ENCODE measurements at places on chromosomes 16 and 17.

DNA sequence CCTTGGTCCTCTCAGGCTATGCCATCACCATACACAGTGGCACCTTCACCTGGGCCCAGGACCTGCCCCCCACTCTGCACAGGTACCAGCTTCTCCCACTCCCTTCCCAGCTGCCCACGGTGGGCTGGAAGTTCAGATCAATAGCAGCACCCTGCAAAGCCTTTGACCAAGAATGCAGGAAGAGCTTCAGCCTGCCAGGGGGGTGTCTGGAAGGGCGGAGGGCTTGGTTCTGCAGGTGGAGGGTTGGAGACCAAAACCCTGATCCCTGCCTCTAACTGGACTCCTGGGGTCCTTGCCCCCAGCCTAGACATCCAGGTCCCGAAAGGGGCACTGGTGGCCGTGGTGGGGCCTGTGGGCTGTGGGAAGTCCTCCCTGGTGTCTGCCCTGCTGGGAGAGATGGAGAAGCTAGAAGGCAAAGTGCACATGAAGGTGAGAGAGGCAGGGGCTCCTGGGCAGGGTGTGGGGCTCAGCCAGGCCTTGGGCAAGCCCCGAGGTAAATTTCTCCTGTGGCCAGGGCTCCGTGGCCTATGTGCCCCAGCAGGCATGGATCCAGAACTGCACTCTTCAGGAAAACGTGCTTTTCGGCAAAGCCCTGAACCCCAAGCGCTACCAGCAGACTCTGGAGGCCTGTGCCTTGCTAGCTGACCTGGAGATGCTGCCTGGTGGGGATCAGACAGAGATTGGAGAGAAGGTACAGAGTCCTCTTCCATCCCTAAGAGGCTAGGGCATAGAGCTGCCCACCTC is 34.3 kb downstream of the ABCC3 start:
- DNase-seq, result no peak

- DNase-seq, result no peak
Measured at GRCh38 chr17:28725660-28726225, 290 bp downstream of the TLCD1 start.

GRCh38 chr16:9525037-9525436 is 433.6 kb downstream of the HAPSTR1 start:
- no peak for DNase-seq

GRCh38 chr16:60682219-60682618 is 1354.0 kb downstream of the CDH8 start:
- no peak for DNase-seq

GRCh38 chr17:82590881-82591539 is 57.2 kb downstream of the WDR45B start:
- no peak for DNase-seq

GRCh38 chr16:25608002-25608401 is 83.8 kb upstream of the HS3ST4 start:
- DNase-seq, result no peak

DNA sequence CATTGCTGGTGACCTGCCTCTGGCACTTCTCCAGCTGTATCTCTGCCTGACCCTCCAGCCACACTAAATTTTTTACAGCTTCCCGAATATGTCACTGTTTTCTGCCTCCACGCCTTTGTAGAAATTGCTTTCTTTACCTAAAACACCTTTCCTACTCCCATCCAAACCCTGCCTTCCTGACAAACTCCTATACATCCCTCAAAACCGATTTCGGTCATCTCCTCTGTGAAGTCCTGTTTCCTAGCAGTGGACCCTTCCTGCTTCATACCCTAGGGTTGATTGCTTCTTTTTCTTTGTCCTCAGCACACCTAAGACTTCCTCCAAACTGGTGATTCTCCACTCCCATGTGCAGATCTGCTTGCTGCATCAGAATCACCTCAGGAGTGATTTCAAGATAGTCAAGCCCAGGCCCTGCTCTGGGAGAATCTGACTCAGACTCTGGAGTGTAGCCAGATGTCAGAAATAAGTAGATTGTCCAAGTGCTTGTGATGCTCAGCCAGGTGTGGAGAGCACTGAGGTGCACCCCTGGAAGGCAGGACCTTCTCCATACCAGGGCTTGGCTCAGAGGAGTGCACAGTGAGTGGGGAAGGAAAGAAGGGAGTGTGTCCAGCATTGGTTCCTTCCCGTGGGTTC is 184.2 kb downstream of the COPRS start:
- DNase-seq, result no peak

DNA sequence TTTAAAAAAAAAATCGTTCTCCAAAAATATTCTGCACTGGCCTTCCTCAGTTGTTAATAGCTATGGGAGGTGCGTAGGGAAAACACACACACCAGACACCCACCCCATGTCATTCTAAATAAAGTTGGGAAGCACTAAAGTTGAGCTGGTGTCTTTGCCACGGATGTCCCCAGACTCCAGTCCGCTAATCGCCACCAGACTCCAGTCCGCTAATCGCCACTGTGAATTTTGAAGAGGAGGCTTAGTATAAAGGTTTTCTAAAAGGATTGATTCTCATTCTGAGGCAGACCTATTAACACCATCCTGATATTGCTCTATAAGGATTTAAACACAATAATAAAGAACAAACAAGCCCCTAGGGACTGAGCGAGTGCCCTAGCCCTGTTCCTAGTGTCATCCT is 22.7 kb upstream of the CPSF4L start:
- DNase-seq, result no peak

GRCh38 chr17:38353086-38353604 is 1.5 kb downstream of the SOCS7 start:
- no peak for DNase-seq

DNA sequence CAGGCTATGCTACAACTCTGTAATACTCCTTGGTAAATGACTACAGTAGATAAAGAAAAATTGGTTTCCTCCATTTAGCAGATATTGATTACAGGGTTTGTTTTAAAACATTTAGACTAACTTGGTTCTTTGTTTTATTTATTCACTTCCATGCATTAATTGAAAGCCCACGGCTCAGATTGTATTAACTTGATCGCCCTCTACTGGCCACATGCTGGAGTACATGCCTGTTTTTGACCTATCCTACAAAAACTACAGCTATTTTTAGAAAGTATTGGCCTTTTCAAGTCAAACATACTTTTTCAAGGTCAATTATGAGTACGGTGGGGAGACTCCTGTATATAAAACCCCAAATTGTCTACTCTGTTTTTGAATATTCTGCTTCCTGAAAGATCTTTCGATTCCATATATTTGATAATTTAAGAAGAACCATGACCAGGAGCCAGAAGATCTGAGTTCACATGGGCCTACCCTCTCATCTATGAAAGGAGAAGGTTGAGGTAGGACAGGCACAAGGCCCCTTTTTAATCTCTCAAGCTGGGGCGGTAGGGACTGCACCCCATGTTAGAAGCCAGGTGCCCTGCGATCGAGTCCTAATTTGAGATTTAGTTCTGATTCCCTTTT is 51.8 kb downstream of the CA10 start:
- DNase-seq, result peak; percentile 34

- DNase-seq, result no peak
Measured at GRCh38 chr17:13702266-13702665, 100.5 kb upstream of the HS3ST3A1 start.

GRCh38 chr16:75011634-75012307 is 12.9 kb downstream of the ZNRF1 start:
- DNase-seq, result peak; percentile 52

DNA sequence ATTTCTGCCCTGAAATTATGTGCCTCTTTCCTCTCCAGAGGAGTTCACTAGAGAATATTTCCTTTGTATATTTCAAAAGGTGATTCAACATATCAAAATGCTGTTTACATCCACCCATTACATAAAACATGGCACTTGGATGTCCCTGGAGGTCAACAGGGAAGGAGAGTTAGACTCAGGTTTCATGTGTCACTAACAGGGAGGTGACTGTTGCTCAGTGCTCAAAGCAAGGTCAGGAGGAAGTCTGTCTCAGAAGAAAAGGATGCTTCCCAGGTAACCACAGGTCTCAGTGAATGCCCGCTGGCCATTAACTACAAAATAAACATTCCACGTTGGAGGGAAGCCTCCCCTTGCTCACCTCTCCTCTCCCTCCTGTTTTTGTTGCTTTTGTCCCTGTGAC is 198.6 kb downstream of the AXIN2 start:
- DNase-seq, result no peak

DNA sequence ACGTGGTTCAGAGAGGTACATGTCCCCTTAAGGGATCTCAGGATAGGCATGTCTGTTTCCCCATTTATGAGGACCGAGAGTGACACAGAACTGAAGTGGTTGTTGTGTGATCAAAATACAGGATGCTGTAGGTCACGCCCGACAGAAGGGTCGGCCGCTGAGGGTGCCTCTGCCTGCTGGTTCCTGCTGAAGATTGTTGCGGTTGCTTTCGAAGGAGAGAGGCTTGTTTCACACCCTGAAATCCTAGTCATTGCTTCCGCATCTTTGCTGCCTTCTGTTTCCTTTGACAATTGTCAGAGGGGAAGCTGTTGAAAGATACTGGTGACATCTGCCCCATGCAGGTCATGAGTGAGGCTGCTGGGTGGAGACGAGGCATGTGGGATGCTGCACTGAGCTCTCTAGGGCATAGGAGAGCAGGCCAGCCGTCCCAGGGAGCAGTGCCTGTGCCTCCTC is 3.8 kb upstream of the NAT9 start:
- peak; percentile 87 for DNase-seq

- DNase-seq, result no peak
Measured at GRCh38 chr16:47046726-47047523, 73.5 kb upstream of the DNAJA2 start.

DNA sequence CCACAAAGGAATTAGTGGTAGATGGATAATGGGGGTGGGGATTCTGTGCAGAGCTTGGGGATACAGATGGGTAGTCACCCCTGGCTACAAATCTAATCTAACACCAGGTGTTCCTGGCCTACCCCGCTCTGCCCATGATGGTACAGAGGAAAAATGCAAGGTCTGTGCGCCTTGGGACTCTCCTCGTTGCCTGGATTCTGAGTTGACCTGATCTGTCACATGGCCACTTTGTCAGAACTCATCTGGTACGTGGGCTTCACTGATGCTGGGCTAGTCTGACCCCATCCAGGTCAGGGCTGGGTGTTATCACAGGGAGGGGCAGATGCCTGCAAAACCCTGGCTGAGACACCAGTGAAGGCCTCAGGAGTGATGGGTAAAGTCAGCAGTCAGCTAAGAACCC is 5.2 kb downstream of the ZNF764 start:
- no peak for DNase-seq

DNA sequence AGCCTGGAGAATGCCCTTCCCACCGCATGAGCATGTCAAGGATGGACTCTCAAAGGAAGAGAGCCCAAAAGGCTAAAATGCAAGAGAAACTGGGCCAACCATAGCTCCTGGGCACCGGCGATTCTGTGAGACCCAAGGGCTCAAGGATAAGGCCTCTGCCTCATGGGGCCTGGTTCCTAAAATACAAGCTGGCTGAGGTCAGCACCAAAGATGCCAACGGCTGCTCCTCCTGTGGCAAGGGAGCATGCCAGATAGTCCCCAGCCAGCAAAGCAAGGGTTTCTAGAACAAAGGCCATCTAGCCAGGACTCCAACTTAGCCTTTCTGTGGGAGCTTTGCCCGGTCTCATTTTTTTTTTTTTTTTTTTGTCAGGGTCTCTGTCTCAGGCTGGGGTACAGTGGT is 20.1 kb downstream of the GPRC5B start:
- DNase-seq, result no peak

- DNase-seq, result peak; percentile 67
Measured at GRCh38 chr16:72908362-72909167, 139.4 kb downstream of the ZFHX3 start.

DNA sequence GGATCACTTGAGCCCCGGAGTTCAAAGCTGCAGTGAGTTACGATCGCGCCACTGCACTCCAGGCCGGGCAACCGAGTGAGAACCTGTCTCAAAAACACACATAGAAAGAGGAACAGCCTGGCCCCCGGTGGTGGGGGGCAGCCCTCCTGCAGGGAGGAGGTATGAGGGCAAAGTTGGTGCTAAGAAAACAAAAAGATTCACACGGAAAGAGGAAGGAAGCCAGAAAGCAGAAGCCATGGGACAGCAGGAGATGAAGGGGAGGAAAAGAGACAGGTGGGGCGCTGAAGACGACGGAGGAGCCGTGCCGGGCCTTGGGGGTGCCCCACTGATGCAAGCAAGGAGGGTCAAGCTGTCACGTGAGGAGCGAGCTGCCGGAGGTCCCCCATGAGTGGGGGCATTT is 8.2 kb upstream of the C16orf74 start:
- DNase-seq, result no peak

GRCh38 chr17:11921296-11921695 is 76.0 kb downstream of the ZNF18 start:
- DNase-seq, result no peak

- DNase-seq, result no peak
Measured at GRCh38 chr17:71098071-71098470, 928.7 kb downstream of the KCNJ2 start.

- DNase-seq, result no peak
Measured at GRCh38 chr17:78661093-78661770, 84.0 kb upstream of the DNAH17 start.

DNA sequence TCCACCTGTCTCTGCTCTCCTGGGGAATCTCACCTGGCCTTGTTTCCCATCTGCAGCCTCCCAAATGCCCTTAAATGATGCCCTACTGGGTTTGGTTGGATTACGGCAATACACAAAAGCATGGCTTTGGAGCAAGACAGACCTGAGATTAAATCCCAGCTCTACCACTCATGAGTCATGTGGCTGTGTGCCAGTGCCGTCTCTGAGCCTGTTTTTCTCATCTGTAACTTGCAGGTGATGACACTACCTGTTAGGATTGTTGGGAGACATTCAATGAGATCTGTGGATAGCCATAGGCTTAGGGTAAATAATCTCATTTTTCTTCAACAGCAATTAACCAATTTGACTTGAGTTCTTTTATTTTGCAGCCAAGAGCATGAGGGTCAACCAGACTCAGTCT is 240.3 kb downstream of the MAF start:
- DNase-seq, result no peak

DNA sequence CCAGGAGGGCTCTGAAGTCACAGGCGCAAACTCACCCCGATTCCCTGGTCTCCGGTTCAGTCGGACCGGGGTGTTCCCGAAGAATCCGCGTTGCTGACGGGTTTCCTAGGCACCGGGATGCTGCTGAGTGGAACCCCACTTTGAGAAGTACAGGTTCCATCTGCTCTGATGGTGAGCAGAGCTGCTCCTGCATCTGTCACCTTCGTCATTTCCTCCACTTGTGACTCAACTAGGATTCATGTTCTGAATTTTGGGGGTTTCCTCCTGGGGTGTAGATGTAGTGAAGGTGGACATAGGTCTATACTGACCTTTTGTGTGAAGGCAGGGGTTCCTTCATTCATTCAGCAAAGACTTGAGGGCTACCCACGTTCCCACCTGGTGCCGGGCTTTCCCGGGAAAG is 25.0 kb downstream of the LGALS3BP start:
- no peak for DNase-seq

DNA sequence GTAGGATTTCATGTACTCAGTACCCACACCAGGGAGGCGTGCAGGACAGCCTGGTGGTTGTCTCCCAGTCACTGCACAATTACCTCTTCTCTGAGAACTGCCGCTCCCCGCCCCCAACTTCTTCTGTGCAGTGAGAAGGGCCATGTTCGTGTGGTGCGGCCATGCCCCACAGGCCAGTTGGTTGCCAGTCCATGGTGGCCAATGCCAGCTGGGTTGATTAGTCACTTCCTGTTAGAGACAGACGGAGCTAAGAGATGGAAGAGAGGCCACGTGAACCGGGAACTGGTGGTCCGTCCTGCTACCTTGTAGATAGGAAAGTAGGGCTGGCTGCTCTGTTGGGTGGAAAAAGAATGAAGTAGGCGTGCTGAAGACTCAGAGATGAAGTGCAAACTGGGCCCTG is 206.5 kb downstream of the ABCC12 start:
- DNase-seq, result no peak

GRCh38 chr17:42111871-42112551 is 503 bp downstream of the DHX58 start:
- DNase-seq, result peak; percentile 13

- DNase-seq, result peak; percentile 55
Measured at GRCh38 chr16:46908540-46909372, 24.6 kb downstream of the GPT2 start.

Data from CD4-positive, alpha-beta T cell treated with Interleukin-4 for 1 hour (primary cell).